ENCODE measurements at places on chromosomes 6 and 20.

DNA sequence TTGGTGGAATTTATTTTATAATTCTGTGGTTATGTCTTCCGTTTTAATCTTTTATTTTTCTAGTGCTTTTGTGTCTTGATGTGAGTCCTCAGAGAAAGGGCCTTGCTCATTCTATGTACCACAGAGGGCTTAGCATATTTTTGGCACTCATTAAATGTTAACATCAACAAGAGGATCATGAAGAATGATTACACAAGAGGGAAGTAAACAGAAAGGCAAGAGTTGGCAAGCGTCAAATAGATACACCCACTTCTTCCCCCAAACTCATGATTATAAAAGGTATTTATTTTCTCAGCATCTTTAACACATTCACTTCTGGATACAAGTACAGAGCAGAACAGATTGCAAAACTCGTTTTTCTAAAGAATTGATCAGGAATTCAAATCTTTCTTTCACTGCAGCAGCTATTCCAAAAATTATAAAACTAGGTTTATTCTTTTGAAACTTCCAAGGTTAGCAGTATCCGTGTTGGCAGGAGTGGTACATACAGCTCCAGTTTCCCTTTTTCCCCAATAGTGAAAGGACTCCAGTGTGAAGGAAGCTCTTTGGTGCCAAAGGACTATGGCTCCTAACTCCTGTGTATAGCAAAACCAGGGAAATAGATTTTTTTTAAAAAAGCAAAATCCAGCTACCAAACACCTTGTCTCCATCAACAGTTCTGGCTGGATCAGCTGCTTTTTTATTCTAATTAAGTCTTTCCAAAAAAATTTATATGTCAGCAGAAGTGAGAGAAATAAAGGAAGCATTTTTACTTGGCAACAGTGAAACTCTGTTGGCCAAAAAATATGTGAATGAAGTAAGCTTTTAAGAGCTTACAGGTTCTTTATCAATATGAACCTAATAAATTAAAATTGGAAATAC, 221.9 kb downstream of the ADGRG6 start:
- no peak for DNase-seq

DNA sequence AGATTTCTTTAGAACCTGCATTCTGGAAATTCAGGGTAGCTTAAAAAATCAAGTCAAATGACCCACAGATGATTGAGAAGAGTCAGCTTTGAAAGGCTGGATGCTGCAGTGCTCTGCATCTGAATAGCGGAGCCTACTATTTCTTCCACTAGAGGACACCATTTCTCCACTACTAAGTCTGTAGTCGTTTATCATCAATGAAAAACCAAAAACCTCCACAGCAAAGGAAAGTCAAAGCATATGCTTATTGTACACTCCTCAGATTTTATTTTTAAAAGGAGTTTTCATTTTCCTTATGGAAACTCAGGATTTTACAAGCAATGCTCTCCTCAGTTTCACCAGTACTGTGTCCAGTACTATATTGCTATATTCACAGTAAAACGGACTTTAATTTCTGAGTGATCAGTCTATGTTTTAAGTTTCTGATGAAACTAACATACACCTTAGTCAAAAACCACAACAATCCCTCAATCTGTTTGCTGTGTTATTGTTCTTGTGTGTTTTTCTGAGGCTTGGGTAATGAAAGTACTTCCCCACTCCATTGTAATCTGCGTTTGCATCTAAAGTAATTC, 50.5 kb upstream of the ENPP5 start:
- peak; percentile 32 for DNase-seq

DNA sequence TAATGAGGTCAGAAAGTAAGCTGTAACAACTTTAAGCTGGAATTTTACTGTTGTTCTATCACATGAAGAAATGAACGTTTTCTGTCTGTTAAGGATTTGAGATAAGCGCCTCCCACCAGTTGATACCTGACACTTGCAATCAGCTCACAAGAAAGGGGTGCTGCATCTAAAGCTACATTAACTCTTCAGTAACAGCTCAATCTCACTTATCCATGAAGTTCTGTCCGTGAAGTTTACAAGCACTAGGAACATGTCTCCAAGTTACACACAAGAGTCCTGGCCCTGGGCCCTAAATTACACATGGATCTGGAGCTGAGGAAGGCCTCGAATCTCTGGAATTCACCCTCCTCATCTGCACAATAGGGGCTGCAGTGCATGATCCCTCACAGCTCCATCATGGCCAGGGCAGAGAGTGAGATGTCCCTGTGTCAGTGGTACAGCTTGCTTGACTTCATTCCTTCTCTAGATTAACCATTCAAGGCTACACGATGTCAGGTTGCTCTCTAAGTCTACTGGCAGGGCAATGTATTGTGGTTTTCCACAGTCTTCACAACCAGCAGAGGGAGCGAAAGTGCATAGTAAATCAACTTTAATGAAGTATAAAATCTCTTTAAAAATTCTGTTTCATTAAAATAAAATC, 182.4 kb upstream of the MCHR2 start:
- peak; percentile 2 for DNase-seq

DNA sequence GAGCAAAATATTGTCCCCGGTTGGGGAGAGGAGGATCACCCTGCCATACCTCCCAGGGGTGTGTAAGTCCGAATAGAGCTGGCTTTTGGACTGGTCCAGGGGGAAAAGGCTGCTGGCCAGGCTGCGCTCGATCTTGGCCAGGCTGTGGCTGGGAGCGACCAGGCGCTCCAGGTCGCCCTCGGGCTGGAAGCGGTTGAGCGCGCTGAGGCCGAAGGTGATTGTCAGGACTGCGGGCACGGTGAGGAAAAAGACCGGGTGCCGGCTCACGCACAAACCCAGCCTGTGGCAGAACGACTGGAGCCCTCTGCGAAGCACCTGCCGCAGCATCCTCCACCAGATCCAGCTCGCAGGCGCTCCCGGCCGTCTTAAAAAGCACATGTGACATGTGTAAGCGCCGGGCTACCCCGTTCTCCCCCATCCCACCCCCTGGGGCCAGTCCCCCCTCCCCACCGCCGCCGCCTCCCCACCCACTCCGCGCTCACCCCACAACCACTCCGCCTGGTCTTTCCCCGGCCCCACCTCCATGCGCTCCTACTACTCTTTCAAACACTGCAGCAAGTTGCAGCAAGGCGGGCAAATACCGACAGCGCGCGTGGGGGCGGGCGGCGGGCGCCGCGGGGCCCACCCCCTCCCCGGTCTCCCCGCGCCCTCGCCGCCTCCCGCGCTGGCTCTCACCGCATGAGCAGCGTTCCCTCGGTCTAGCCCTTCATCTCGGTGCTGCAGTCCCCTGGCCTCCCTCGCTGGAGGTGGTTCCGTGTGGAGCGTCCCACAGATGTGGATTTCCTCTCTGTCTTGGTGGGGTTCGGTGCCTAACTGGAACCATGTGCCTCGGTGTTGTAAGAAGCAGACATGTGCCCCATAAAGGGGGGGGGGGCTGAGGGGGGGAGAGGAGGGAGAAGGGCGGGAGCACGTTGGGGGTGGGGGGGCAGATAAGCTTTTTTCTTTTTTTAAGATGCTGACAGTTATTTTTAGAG, 42.4 kb downstream of the PTCHD4 start:
- no peak for DNase-seq

DNA sequence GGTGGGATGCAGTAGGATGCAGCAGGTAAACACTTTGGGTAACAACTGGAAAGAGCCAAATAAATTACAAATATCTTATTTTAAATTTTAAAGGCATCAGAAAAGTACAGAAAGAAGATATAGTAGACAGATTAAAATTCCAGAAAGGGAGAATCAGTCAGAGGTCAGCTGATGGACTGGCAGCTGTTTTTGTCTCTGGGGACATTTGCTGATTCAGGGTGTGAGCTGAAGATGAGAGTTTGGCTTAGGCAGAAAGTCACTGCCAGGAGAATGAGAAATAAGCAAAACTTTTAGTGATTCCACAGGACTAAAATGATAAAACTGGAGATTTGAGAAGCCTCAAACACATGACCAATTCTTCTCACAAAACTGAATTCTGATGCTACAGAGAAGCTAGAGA, 39.5 kb downstream of the AHI1 start:
- no peak for DNase-seq

All from CD4-positive, alpha-beta T cell treated with Interleukin-12 subunit alpha and Interleukin-12 subunit beta, for 1 hour (primary cell).